ENCODE measurements at places on chromosomes 16 and 17.

GRCh38 chr16:51393381-51394005, 242.4 kb upstream of the SALL1 start:
- no peak for DNase-seq

DNA sequence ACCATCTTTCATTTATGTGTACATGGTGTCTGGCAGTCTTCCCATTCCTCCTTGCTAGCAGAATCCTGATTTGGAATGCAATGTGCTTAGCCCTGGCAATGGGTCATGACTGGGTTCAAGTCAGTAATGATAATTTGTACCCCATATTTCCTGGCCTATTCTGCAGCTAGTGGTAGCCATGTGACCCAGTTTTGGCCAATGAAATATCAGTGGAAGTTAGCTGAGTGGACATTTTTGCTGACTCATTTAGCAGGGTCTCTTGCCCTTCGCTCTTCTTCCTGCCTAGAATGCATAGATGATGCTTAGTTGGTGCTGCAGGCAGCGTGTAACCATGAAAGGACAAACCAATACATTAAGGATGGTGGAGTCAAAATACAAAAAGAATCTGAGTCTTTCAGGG, 78.8 kb upstream of the AKTIP start:
- DNase-seq, result no peak

- DNase-seq, result no peak
Measured at GRCh38 chr17:56502120-56502654, 91.3 kb upstream of the NOG start.

GRCh38 chr17:48100591-48101011, 677 bp downstream of the CBX1 start:
- DNase-seq, result peak; percentile 80

- DNase-seq, result no peak
Measured at GRCh38 chr16:57341441-57342303, 16.9 kb upstream of the CCL22 start.

DNA sequence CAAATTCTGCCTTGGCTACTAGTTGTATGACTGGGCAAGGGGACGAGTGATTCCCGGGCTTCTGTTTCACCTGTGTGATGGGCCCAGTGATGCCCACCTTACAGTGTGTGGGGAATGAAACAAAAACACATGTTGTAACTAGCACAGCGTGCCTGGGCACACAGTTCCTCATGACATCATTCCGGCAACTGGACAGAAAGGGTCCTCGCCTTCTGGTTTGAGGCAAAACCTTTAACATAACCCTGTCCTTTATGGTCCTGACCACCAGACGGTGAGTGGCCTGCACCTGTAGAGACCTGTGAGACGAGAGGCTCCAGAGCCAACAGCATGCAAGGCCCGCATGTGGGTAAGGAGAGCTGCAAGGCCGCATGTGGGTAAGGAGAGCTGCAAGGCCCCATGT, 7.7 kb upstream of the SLC38A8 start:
- no peak for DNase-seq

DNA sequence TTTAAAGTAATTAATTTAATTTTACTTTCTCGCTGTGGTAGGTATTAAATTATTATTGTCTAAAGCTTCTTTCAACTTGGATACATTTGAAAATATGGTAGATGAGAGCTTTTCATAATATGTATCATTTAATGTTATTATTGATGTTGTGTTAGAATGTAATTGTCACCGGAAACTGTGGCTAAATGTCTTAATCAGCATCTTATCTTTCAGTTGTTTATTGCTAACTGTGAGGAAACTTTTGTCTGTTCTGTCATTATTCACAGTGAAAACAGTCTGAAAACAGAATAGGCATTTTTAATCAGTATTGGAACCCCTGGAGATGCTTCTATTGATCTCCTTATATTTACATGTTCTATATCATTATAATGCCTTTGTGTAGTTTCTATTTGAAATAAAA, 120.7 kb downstream of the STXBP4 start:
- no peak for DNase-seq
